Dermis blood vessel endothelial cell (primary cell): ENCODE measurements at places on chromosomes 1 and 21. TPM values are rescaled to one million over a fixed set of nuclear protein-coding genes. Genes with fewer than 3 reads are reported as not detected.

DNA sequence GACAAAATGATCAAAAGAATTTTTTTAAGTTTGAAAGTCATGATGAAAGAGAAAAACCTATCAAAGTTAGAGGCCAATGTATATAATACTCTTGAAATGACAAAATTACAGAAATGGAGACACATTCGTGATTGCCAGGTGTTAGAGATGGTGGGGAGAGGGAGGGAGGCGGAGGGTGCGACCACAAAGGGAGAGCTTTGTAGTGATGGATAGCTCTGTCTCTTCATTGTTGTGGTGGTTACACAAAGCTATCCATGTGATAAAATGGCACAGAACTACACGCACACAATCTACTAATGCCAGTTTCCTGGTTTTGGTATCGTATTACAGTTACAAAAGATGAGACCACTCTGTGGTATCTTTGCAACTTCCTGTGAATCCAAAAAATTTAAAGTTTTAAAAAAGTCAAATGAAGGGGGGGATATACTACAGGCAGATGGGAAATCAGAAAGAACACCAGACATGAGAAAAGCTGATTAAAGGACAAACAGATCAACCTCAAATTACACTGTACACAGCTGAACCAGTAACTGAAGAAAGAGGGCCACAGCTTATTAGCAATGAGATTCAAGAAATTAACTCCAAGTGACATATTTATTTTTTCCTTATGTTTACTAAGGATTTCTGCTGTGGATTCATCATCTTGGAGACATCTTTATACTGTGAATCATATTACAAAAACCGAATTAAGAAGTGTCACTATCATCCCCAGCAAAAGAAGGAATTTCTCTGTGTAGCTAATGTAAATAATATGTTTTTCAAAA, 199.1 kb downstream of the SLC45A1 start:
- DNase-seq = no peak

DNA sequence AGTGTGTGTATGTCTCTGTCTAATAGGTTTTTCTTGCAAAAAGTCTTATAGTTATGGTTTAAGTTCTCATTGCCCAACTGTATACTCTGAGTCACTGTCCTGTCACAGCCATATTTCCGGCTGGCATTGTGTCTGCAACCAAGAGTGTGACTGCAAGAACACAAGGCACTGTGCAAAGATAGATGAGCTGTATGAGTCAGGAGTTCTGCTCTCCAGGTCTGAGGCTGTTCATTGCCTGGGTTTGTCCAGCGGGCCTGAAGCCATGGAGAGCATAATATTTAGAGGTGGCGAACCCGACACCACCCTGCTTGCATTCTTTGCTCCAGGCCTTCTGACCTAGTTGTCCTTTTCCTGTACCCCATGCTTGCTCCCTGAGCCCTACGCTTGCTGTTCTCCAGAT, 50.9 kb upstream of the CNIH3 start:
- peak; percentile 64 for DNase-seq

Gene ACOT7
- total RNA-seq = 17.5 and 33.7 TPM in 2 replicates

GRCh38 chr1:248521856-248522255, 14.0 kb downstream of the OR2G6 start:
- DNase-seq = no peak

- DNase-seq = no peak
These were observed 49.8 kb downstream of the CDKN2C start for GRCh38 chr1:51019811-51020210.

DNA sequence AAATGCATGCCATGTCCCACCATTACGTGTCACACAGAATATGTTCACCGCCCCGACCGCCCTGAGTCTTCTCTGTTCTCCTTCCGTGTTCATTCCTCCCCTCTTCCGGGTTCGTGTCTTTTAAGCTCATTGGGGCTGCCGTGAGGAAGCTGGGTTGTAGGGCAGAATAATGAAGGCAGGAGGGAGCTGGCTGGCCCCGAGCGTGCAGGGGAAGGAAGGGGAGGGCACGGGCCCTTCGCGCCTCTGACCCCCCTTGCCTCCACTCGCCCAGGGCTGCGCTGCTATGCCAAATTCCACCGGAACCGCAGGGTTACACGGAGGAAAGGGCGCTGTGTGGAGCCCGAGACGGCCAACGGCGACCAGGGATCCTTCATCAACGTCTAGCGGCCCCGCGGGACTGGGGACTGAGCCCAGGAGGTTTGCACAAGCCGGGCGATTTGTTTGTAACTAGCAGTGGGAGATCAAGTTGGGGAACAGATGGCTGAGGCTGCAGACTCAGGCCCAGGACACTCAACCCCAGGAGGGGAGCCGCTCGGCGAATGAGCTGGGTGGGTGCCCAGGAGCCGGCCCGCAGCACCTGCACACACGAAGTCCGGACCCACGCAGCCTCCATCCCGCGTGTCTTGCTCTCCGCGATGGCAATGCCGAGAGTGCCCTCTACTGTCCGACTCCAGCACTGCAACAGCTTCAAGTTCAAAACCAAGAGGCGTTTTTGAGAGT, 16.5 kb upstream of the AGTRAP start:
- DNase-seq = peak; percentile 84

- peak; percentile 56 for DNase-seq
These were observed 165.7 kb downstream of the NCAM2 start for GRCh38 chr21:21163904-21164303.

Gene NUP210L
- 0.09 and 0.17 TPM in 2 replicates for total RNA-seq

Gene RPE65
- not detected in 2 replicates for total RNA-seq

Gene FAM177B
- total RNA-seq = not detected in 2 replicates

DNA sequence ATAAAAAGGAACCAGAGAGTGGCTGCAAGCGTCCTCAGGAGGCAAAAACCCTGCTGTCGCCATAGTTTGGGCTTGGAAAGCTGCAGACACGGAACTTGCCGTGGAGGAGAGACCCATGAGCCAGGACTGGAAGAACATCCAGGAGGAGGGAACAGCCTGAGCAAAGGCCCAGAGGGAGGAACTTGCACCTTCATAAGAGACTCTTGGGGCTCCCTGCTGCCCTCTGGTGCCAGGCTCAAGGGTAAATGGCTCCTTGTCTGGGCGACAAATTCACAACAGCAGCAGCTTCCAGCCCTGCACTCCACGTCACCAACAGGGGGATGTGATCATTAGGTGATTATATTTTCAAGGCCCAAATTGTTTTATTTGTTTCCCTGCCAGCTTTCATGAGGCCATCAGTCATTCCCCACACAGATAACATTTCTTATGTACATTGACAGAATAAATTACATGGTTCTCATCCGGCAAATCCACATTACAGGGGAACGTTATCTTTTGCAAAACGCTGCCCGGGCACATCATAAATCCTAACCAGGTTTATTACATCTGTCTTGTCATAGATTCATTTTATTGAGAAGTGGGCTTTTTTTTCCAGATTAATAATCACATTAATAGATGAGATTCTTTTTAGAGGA, 143.0 kb upstream of the GRIK3 start:
- DNase-seq = peak; percentile 56

Gene ZNF436
- total RNA-seq = 30.7 and 37.6 TPM in 2 replicates

DNA sequence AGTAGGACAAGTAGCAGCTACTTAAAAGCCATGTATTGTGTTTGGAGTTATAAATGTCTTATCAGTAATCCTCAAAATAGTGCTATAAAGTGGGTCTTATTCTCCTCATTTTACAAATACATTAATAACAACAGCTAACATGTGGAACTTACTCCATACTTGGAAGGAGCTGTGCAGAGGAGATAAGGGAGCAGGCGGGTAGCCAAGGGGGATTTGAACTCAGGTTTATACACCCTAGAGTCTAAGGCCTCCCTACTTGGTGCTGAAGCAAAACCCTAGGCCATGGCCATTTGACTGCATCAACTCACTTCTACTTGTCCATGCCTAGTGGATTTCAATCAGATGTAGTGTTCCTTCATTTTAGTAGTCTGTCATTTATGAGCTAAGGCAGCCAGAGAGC, 72.1 kb downstream of the LMO4 start:
- DNase-seq = no peak

GRCh38 chr1:49651136-49651535, 372.6 kb downstream of the AGBL4 start:
- DNase-seq = no peak

Gene GSTM4
- 1.5 and 2.7 TPM in 2 replicates for total RNA-seq

DNA sequence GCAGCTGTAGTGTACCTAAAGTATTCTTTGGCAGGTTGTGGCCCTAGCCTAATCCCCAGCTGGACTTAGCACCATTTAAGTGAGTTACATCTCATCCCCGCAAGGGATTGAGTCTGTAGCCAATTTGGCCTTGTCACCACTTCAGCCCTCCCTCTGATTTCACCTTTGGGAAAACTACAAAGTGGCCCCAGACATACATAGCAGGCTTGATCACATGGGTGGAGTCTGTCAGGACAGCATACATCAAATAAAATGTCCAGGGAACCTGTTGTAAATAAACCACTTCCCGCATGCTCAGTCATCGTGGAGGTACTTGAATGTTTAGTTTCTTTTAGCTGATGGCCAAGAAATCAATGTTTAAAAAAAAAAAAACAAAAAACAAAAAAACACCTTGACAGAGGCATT, 142.5 kb downstream of the DHRS3 start:
- no peak for DNase-seq

- DNase-seq = peak; percentile 68
These were observed 12.4 kb upstream of the ATP1A1 start for GRCh38 chr1:116360429-116361173.

Gene RGS1
- not detected in 2 replicates for total RNA-seq

Gene FCRL4
- not detected in 2 replicates for total RNA-seq

DNA sequence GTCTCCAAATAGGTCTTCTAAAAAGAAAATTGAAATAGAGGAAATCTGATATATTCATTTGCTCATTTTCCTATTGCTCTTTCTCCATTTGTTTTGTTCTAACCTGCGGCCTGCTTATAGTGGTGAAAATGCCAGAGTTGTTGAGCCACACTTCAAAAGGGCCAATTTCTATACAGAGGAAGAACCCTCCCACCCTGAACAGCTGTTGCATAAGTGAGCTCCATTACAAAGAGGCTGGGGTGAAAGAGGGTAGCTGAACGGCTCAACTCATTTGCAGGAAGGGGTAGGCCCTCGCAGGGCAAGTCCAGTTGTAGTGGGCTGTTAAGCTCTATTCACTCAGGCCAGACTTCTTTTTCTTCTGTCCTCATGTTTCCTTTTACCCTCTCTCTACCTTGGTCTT, 8.8 kb downstream of the ADCY10 start:
- DNase-seq = peak; percentile 7

Gene KRTAP11-1
- not detected in 2 replicates for total RNA-seq

- no peak for DNase-seq
These were observed 423.6 kb downstream of the HLX start for GRCh38 chr1:221302810-221303209.

Gene LGR6
- total RNA-seq = not detected in 2 replicates

Gene TSPEAR
- 0.47 and 1.0 TPM in 2 replicates for total RNA-seq

- DNase-seq = no peak
These were observed 21.8 kb downstream of the GPR157 start for GRCh38 chr1:9107136-9107535.

DNA sequence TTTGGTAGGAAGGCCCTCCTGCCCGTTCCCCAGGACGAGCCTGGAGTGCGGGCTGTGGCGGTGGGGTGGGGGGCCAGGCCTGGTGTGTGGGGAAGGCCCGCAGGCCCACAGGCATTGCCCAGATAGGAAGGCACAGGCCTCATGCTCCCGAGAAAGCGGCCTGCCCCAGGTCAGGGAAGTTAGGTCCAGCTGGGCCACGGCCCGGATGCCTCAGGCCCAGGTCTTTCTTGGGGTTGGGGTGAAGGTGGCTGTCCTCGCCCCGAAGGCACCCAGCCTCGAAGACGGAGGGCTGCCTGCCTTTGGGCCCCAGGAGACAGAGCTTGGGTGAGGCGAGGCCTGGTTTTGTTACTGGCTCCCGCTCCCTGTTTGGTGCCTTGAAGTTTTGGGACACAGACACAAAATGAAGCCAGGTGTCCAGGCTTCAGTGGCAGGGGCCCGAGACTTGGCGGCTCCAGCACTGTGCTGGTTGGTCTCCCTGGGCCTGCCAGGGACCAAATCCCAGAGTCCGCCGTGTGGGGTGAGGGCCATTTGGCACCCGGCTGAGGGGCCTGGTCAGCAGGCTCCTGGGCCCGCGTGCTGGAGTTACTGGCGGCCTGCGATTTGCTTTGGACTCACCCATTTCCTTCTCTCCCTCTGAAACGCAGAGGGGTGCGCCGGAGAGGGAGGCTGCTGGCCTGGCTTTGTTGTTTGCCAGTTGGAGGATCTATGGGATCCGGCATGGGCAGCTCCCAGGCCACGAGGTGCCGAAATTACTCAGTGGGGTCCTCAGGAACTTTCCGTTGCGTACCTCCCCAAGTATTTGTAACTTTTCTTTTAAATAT, 2.0 kb downstream of the SKI start:
- peak; percentile 58 for DNase-seq

- DNase-seq = no peak
These were observed 165.0 kb downstream of the RHOU start for GRCh38 chr1:228900099-228900885.

GRCh38 chr1:15693371-15693770, 9.3 kb downstream of the PLEKHM2 start:
- no peak for DNase-seq

DNA sequence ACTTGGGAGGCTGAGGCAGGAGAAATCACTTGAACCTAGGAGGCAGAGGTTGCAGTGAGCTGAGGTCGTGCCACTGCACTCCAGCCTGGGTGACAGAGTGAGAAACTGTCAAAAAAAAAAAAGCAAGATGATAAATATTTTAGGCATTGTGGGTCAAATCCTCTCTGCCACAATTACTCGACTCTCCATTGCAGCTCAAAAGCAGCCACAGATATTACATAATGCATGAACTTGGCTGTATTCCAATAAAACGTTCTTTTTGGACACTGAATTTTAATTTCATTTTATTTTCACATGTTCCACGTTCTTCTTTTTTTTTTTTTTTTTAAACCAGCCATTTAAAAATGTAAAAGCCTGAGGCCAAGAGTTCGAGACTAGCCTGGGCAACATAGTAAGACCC, 69.4 kb downstream of the TCP10L start:
- peak; percentile 54 for DNase-seq

GRCh38 chr1:203051841-203052324, 25.6 kb downstream of the PPFIA4 start:
- no peak for DNase-seq

GRCh38 chr1:182668521-182669054, 15.8 kb downstream of the RGS8 start:
- DNase-seq = no peak

Gene TOMM20
- total RNA-seq = 65.7 and 83.6 TPM in 2 replicates

Gene FAM72C
- total RNA-seq = 0.34 and 1.7 TPM in 2 replicates

GRCh38 chr1:26686795-26687194, 9.0 kb upstream of the ARID1A start:
- peak; percentile 42 for DNase-seq

DNA sequence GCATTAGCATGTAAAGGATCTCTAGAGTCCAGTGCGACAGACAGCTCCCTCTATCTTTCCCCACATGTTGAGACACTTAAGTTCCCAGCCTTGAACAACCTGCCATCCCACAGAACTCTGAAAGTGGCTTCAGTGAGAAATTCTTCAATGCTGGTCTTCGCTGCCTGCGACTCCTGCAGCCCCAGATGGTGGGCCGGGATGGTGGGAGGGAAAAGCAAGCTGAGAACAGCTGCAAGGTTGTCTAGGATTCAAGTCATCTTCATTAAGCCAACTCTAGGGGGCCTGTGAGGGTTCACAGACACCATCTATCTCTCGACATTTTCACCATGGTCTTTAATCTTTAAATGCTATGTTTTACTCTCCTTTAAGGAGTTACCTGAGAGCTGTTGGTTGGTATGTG, 185.5 kb upstream of the C1orf174 start:
- no peak for DNase-seq

GRCh38 chr1:110689868-110690267, 15.1 kb upstream of the KCNA3 start:
- DNase-seq = no peak

Gene FASLG
- total RNA-seq = not detected in 2 replicates
